ENCODE measurements at places on chromosomes 2 and 18.

DNA sequence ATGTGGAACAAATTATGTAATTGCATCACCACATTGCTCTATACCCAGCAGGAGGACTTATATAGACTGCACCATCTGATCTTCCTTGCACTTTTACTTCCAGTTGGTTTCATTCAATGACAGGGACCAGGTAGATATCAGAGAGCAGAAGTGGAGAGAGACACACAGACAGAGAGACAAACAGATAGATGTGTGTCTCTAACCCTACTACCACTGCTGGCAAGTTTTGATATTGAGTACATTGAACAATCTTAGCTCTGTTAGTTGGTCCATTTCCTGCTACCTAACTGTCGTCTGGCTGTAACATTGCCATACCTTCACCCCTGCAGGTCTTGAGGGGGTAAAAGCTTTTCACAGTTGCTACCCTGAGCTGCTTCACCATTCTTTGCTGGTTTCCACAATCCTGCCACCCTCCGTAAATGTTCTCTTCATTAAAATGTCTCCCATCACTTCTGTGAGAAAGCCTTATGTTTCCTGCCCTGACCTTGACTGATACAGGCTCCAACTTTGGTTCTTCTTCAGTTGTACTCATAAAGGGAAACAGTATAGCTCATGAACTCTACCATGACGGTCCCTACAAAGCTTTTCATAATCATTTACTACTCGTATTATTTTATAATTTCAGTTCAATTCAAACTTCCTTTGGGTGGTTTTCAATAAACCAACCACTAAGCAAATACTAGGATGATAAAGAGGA is 62.3 kb upstream of the ITGA4 start:
- no peak for DNase-seq

DNA sequence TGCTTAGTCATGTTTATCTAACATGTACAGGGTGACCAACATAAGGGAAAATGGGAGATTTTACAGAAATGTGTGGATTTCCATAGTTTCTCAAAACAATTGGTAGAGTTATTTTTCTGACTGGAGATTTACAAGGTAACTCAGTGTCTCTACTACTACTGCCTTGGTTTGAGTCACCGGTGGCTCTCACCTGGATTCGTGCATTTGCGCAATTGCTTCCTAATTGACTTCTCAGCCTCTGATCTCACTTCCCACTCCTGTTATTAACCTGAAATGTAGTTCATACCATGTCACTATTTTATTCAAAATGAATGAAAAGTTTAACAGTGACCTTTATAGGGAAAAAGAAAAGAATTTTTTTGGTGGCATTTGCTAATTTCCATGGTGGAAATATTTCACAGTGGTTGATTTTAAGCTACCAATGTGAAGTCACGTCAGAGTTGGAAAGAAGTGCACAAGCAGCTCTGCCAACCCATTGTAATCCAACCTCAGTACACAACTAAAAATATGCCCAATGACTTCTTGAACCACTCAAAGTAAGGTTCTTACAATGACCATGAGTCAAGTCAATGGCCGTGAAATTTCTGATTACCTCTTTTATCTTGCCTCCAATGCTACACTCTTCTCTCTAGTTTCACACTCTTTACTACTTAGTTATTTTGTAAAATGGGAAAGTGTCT is 94.0 kb downstream of the NYAP2 start:
- no peak for DNase-seq

- no peak for DNase-seq
Observed at GRCh38 chr2:178230396-178230795, 36.1 kb downstream of the OSBPL6 start.

- no peak for DNase-seq
Observed at GRCh38 chr2:43609290-43609918, 13.6 kb upstream of the THADA start.

DNA sequence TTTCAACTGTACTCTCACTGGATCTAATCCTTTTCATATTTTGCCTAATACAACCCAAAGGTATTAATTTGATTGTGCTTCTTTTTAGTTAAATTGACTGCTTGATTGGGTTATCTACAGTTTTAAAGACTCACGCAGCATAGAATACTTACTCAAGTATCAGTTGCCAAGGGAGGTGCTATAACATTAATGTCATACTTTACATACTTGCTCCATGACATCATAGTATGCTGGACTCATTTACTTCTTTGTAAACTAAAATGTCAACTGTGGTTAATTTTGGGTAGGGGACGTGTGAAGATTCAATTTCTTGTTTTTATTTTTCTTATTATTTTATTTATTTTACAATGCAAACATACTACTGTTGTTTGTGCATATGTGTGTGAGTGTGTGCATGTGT is 716.2 kb upstream of the VRK2 start:
- DNase-seq = no peak

- DNase-seq = no peak
Observed at GRCh38 chr2:201057715-201058248, 13.7 kb downstream of the HYCC2 start.

DNA sequence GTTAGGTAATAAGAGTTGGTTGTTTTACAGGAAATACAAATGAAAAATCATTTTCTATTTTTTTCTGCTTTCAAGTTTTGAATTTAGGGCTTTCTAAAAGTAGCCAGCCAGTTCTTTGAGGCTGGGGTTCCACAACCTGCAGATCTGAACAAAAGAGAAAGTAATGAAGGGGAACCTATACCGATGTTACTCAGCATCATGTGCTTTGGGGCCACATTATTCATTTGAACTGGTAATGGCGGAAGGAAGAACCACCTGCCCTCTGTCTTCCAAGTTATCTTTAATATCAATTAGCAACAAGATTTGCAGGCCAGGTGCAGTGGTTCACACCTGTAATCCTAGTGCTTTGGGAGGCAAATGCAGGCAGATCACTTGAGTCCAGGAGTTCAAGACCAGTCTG is 12.9 kb upstream of the MRO start:
- DNase-seq = no peak

DNA sequence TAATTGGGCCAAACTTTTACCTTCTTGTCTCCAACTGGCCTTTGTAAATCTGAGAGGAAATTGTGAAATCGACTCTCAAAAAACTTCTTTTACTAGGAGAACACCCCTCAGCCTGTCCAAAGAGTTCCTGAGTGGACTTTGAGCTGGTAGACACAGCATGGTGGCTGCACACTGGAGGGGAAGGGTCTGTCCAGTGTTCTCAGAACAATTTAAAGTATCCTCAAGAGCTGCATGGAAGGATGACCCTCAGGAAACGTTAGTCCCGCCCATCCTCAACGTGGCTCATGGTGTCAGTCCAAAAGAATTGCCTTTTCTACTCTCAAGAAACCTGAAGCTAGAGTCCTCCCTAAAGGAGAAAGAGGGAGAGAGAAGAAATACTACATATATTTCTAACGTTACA is 182.7 kb downstream of the EPHA4 start:
- DNase-seq = no peak

DNA sequence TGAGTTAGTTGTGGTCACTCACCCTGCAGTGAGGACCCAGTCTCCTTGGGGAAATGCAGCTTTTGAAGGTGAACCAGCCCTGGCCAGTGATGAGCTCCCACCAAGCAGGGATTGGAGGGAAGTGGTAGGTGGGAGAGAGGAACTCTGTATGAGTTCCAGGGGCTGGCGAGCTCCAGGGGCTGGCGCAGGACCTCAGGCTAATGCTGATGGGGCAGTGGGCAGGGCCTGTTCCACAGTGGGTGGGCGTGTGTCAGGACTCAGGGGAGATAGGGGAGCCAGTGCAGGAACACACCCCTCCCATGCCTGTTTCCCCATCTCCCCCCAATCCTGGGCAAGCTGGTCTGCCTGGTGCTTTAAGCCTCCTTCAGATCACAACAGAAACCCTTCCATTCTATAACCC is 208.4 kb downstream of the DYSF start:
- no peak for DNase-seq

DNA sequence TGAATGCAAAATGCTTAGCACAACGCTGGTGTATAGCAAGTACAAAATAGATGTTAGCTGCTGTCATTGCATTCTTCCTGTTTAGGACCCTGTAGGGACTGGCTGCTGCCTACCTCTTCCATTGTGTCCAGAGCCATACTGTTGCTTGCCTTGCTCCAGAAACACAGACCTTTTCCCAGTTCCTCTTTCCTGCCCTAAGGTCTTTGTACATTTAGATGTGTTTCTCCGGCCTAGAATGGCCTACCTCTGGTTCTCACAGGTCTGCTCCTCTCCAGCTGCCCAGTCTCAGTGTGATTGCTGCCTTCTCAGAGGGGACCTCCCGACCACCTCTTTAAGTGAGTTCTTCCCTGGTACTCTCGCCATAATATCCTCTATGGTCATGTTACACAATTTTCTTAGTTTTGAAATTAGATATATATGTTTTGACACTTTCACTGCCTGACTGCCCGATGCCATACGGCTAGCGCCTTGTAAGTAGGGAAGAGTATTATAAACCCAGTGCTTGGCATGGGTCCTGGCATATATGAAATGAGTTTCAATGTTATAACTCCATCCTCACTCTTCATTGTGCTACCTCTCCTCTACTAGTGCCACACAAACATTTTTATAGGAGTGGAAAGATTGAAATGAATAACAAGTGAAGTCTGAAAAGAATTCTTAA is 48.3 kb downstream of the RFTN2 start:
- no peak for DNase-seq

DNA sequence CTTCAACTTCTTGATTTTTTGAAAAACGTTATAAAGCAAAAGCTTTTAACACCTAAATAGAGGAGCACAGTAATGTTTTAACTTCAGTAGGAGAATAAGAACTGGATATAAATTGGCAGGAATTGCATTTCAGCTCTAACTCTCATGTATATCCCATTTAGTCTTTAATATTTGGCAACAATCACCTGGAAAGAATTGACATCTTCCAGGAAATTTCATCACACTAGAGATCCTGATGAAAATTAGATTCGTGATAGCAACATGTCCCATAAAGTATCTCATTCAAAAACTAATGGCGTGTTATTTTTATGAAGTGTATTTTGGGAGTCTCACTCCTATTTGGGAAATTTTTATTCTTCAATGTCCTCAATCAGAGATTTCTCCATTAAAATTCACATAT is 131.1 kb upstream of the DNAJC10 start:
- DNase-seq = no peak

DNA sequence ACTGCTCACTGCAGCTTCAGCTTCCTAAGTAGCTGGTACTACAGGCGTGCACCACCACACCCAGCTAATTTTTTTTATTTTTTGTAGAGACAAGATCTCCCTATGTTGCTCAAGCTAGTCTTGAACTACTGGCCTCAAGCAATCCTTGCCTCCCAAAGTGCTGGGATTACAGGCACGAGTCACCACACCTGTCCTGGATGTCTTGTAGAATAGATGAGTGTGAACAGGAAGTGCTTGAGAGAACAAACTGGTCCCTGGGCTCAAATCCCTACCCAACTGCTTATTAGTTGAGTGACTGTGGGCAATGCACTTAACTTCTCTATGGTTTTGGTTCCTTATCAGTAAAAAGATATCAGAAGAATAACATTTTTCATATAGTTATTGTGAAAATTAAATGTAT is 34.2 kb downstream of the PKDCC start:
- DNase-seq = no peak

- DNase-seq = no peak
Observed at GRCh38 chr2:35932276-35932963, 423.2 kb upstream of the CRIM1 start.

DNA sequence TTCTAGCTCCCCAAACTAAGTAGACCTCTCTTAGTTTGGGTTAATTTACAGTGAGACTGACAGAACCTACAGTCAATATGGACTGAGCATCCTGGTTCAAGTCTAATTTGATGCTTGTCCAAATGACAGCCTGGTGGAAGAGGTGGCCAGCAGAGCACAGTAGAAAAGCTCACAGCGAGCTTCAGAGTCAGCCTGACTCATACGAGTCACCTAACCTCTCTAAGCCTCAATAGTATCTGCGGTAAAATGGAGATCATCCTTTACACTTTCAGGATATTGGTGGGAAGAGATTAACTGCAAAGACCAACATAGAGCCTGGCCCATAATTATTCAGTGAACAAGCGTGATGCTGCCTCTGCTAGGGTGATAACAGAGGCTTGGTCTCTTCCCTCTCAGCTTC is 54.5 kb downstream of the DOCK10 start:
- no peak for DNase-seq

DNA sequence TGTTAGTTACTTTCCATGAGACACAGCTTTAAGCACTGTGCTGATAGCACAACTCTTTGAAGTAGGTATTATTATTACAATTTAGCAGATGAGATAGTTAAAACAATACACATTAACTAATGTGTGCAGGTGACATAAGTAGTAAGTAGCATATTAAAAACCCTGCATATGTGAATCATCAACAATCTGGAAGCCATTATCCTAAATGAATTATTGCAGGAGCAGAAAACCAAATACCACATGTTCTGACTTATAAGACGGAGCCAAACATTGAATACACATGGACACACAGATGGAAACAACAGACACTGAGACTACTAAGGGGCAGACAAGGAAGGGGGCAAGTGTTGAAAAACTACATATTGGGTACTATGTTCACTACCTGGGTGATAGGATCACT is 300.3 kb upstream of the GULP1 start:
- no peak for DNase-seq

Data from activated naive CD4-positive, alpha-beta T cell (primary cell).